ENCODE measurements at places on chromosomes 13 and 19.

- no peak for DNase-seq
These were observed 474 bp upstream of the ZNF780B start for GRCh38 chr19:40056505-40056904.

DNA sequence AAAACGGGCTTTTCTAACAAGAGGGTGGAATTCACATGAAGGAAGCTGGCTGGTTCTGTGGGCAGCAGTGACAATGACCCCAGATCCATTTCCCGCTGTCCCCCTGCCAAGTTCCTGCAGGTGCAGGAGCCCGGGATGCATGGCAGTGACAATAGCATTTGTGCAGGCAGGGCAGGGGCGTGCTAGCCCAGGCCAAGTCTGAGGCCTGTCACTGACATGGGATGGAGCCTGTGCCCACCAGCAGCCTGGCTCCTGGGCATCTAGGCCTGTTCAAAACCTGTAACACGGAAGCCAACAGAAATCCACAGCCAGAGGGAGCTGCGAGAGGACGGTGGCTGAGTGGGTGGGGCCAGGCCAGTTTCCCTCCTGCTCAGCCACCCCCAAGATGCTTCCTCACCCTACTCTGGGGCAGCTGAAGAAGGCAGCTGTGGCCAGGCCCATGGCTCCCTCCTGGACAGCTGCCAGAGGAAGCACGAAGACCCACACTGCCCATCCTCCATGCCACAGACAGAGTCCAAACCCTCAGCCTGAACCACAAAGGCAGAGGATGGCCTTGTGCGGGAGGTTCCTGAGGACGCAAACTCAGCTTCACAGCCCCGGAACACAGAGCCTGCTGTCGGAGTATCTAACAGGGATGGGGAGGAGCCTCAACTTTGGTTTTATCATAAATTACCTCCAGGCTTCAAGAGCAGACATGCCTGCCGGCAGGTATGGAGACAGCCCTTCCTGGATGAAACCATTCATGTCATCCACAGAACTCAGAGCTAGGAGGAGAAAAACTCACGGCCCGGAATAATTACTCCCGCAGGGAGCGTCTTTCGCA, 74.0 kb downstream of the CEBPG start:
- no peak for DNase-seq

DNA sequence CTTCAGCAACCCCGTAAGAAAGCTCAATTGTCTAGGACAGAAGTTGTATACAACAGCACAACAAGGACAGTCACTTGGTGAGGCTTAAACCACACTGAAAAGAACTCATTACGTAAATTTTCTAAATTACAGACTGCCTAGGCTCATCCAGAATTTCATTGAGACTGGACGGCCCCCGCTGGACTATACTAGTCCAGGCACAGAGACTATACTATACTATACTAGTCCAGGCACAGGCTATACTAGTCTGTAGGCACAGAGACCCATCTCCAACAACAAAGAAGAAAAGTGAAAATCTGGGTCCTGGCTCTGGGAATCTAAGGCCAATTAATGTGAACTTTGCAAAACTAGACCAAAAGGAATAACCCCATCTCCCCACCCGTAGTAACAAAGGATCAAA, 700 bp downstream of the ZNF816 start:
- DNase-seq = peak; percentile 1

DNA sequence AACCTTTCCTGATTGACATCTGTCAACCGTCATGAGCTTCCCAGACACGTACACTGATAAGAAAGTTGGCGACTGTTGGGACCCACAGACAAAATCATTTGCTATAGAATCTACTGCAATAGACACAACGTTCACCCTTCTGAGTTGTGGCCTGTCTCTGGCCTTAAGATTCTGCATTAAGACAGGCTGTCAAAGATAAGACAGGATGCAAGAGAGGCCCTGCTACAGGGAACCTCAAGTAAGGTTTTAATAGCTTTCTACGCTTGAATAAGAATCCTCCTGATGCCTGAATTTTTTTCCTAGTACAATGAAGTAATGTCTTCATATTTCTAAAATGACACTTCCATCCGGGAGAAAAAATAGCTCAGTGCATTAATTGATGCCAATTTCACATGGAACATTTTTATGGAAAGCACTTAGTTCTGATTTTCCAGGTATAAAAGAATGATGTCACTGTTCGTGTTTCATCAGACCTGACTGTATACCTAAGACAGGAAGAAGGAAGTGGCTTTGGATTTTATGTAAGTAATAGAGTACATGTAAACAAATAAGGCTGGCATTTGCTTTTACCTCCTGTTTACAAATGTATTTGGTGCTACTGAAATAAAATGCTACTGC, 275.2 kb upstream of the GPC6 start:
- DNase-seq = no peak

- DNase-seq = no peak
These were observed 1468.6 kb upstream of the SLC10A2 start for GRCh38 chr13:104534847-104535246.

DNA sequence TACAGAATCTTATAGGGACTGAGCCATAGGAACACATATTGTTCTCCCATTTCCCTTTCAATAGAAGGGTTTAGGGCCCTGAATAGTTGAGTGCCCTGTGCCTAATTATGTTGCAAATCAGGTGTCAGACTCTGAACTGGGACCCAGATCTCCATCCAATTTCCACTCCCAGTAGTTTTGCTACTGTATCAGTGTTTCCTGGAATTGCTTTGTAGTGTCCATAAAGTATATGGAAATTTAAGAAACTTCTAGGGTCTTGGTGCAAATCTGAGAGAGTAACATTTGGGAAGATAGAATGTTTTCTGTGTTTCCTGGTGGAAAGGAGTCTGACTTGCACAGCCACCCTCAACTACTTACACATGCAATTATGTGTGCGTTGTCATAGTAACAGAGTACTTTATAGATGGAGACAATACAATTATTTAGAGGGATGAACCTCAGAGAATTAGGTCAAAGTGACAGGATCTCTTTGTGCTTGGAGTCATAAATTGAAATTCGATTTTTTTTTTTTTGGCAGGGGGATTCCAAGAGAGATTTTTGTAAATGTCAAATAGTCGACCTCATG, 646 bp upstream of the SLC10A2 start:
- DNase-seq = no peak

- peak; percentile 72 for DNase-seq
These were observed 31.9 kb downstream of the PTPRS start for GRCh38 chr19:5308451-5309437.

DNA sequence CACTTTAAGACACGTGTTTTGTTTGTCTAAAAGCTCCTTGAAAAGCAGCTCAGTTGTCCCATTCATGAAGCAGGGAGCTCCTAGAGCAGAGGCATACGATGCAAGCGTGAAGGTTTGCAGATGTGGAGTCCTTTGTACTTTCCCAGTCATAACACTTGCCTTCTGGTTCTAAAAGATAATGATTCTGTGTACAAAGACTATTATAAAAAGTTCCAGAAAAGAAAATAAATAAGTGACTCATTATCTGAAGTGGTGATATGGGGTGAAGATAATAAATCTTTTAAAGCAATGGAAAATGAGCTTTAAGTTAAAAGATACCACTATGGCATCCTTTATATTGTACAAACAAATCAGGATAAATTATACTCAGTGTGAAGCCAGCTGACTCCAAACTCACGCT, 569.9 kb downstream of the MYO16 start:
- no peak for DNase-seq

- no peak for DNase-seq
These were observed 9.2 kb upstream of the ARRDC2 start for GRCh38 chr19:17998827-17999150.

DNA sequence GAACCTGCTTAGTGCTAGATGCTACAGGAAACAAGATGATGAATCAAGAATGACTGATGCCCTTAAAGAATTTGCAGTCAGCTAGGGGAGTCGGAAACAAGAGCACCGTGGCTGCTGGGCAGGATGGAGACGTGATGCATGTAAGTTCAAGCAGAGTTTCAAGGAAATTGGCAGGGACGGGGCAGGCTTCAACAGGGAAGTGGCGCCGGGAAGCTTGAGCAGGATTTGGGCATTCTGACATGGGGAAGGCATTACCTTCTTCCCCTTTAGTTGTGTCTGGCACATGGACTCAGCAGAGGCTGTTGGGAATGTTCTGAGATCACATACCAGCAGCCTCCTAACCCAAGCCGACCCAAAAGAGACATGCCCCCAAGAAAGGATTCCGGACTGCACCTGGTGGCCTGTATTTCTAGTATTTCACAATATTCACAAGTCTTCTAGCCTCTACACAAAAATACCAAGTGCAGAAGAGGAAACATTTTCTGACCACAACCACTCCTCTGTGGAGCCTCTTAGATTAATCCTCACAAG, 138.2 kb downstream of the CRYL1 start:
- DNase-seq = no peak

DNA sequence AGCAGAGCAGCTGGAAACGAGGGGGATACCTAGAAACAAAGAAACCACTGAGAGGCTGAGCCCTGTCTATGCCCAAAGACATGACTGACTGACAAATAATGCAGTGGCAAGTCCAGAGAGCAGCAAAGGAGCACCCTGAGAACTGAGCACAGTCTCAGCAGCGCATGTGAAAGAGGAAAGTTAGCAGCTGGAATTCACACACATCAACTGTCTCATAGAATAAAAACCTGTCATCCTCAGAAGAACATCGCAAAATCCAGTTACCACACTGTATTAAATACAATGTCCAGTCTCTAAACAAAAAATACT, 24.1 kb upstream of the DLEU7 start:
- DNase-seq = no peak

GRCh38 chr13:91986761-91987483, 588.5 kb downstream of the GPC5 start:
- DNase-seq = no peak

DNA sequence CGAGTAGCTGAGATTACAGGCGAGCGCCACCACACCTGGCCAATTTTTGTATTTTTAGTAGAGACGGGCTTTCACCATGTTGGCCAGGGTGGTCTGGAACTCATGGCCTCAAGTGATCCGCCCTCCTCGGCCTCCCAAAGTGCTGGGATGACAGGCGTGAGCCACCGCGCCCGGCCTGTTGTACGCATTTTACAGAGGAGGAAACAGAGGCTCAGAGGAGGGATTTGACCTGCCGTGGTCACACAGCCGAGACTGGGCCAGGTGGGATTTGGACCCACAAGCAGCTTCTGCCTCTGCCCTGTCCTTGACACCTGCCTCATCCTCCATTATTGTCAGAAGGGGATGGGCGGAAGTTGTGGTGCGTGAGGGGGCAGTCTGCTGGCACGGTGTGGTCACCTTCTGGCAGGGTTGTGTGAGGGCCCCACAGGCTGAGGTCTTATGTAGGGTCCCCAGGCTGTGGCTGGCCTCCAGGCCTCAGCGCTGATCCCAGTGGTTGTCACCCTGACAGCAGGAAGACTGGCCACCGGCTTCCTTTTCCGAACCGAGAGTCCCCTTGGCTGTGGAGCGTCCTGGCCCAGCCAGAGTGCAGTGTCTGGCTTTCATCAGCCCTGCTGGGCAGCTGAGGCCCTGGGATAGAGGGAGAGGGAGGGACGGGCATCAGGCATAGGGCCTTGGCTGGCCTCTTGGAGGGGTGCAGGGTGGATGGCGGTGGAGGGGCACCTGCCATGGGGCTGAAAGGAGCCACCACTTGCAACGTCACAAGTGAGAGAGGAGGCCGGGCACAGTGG, 20.3 kb downstream of the NFIC start:
- DNase-seq = no peak

DNA sequence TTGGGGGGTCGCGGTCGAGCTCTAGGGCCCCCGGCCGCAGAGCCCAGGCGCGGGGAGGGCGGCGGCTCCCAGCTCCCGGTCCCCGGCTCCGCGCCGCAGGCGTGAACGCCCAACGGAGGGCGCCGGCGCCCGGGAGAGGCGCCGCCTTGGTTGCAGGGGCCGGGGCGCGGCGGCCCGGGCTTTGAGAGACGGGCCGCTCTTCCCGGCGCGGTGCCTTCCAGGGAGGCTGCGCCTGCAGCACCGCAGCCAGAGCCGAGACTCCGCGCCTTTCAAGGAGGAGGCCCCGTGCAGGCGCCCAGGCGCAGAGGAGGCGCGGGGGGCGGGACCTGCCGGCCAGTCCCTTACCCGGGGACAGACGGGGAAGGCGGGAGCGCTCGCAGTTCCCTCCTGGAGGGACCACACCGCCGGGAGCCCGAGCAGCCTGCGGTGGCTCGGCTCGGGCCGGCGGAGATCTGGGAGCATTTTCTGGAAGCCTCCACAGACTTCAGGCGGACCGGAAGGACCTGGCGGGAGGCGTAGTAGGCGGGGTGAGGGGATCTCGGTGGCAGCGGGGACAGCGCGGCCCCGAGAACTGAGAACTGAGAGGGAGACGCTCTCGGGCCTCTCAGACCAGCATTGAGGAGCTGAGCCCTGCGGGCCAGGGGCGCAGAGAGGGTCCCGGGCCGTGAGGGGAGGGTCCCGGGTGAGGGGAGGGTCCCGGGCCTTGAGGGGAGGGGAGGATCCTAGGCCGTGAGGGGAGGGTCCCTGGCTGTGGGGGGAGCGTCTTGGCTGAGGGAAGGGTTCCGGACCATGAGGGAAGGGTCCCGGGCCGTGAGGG, 25.5 kb upstream of the MCF2L start:
- no peak for DNase-seq

- DNase-seq = no peak
These were observed 4.3 kb upstream of the VSTM2B start for GRCh38 chr19:29521291-29522075.

- no peak for DNase-seq
These were observed 1.8 kb upstream of the NOVA2 start for GRCh38 chr19:45975306-45976070.

DNA sequence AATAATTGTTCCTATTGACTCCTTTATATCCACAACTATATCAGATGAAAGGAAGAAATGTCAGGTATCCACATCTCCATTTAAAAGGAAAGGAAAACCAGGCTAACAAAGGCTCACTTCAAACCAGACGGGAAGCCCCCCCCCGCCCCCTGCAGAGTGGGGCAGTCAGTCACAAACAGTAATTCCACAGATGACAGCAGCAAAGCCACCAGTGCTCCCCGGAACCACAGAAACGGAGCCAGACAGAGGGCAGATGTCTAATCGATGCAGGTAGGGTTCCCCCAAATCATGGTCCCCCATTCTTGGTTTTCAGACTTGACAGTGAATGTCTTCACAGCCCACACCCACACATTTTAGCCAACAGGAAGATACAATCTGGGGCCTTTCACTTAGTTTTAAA, 100.8 kb downstream of the STK24 start:
- no peak for DNase-seq

DNA sequence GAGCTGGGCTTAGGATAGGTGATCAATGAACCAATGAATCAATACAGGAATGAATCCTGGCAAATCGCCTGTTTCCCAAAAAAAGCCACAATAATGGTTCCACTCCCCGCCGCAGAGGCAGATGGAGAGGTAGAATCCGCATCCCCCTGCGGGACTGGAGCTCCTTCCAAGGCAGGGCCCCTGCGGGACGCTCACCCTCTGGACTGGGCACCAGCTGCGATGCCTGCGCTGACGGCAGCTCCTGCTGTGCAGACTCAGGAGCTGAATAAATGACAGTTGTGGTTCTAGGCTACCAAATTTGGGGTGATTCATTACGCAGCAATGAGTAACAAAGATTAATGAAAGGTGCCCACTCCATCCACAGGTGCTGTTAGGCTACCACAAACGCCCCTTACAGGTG, 8.8 kb upstream of the CDC34 start:
- DNase-seq = no peak

Measured in brain microvascular endothelial cell (primary cell).